ENCODE measurements at places on chromosomes 5 and 9.

- no peak for DNase-seq
Measured at GRCh38 chr5:90921418-90921973, 362.9 kb downstream of the ADGRV1 start.

DNA sequence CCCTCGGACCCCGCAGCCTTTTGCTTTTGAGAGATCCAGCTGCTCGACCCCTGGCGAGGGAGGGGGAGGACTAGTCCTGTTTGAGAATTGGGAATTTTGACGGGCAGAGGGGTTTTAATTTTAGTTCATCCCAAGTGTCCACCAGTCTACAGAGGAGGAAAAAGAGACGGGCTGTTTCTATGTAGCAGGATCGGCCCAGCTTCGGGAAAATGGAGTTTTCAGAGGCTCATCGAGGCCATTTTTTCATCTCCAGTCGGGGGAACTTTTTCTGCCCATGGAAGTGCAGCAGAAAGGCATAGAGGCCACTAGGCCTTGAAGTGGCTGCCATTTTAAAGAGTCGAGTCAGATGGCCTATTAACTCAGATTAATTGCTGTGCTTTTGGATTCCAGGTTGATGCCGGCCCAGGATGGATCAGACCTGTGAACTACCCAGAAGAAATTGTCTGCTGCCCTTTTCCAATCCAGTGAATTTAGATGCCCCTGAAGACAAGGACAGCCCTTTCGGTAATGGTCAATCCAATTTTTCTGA, 1.2 kb downstream of the NSD1 start:
- DNase-seq, result no peak

DNA sequence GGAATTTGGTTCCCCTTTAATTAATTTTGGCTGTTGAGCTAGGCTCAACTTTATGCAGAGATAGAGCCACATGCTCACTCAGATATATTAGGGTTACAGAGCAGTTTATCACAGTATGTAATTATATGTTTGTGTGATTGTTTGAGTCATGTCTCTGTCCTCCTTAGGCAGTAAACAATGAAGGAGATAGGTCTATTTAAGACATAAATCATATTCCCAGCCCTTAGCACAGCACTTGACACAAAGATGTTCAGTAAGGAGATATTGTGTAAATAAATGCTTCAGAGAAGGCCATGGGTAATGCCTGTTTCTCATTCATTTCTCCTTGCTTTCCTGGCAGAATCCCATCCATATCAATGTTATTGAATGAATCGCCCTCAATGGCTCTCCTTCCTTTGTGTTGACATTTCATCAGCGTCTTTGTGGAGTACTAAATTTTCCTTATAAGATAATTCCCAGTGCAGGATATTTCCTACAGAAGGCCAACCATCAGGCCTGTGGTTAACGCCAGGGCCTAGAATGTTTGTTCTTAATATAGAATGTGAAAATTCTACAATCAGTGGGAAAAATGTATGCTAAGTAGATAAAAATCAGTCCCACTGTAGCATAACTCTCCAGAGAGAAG, 408.0 kb downstream of the EBF1 start:
- no peak for DNase-seq

GRCh38 chr5:147169399-147169798, 65.4 kb upstream of the STK32A start:
- no peak for DNase-seq
